GM23338 (cell line): ENCODE measurements at places on chromosomes 3 and 15. TPM values are rescaled to one million over a fixed set of nuclear protein-coding genes. Genes with fewer than 3 reads are reported as not detected.

RNU5B-1 gene
- not detected in 2 replicates for total RNA-seq

CLDND1 gene
- 92.7 and 99.9 TPM in 2 replicates for total RNA-seq

MYRIP gene
- 1.8 and 1.9 TPM in 2 replicates for total RNA-seq

DZIP1L gene
- total RNA-seq, result 11.4 and 19.5 TPM in 2 replicates

TNFAIP8L3 gene
- 0.31 and 0.54 TPM in 2 replicates for total RNA-seq

RTF1 gene
- 34.3 and 38.1 TPM in 2 replicates for total RNA-seq

DCBLD2 gene
- 69.7 and 75.4 TPM in 2 replicates for total RNA-seq

PRR23B gene
- not detected in 2 replicates for total RNA-seq

DNA sequence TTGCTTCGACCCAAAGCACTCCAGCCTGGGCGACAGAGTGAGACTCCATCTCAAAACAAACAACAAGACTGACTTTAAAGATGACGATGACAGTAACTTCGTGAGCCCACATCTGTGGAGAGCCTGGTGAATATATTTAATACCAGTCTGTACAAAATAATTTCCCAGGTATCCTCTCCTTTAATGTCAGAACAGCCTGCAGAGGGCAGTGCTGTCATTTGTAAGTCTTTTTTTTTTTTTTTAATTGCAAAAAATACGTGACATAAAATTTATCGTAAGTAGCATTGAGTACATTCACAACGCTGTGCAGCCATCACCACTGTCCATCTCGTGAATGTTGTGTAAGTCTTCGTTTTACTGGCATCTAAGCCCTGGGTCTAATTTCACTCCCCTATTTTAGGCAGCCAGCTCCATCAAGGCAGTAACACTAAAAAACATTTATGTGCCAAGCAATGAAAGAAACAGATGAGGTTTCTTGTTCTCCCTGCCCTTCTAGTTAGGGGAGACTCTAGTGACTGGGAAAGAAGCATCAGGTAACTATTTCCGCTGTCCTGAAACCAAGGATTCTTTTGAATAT, 1.4 kb downstream of the HTD2 start:
- peak; percentile 50 for DNase-seq

DNA sequence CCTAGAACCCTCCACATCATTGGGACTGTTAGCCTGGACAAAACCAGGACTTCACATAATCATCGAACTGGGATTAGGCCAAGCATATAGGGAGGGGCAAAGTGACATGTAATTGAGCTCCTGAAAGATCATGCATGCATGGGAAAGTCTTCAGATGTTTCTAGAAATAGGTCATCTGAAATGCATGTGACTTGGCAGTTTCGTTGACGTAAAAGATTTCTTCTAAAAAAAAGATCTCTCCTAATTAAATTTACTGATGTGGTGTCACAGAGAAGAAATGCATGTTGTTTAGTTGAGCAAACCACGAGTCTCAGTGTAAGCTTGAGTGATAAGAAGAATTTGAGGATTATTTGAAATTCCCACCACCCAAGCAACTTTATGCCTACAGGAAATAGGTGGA, 70.0 kb upstream of the LIMD1 start:
- no peak for DNase-seq

DNA sequence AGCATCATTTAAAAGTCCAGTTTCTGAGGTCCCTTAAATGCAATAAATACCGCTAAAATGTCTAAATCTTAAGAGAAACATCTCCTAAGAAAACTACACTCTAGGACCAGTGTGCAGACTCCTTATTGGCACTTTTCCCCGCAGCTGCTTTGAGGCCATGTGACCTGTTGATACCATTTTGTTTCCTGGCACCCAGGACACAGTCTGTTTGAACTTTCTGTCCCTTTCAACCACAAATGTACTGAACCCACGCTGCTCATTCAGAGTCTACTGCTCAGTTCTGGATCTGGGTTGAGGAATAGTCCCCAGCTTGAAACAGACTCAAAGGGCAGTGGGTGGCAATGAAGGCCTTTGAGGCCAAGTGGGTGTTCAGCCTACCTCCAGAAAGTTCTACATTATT, 17.1 kb downstream of the LDHAL6B start:
- DNase-seq, result no peak

- no peak for DNase-seq
These were observed 204.9 kb downstream of the TNIK start for GRCh38 chr3:171255236-171255806.
